HFFc6 (cell line): ENCODE measurements at places on chromosomes 2 and 18.

DNA sequence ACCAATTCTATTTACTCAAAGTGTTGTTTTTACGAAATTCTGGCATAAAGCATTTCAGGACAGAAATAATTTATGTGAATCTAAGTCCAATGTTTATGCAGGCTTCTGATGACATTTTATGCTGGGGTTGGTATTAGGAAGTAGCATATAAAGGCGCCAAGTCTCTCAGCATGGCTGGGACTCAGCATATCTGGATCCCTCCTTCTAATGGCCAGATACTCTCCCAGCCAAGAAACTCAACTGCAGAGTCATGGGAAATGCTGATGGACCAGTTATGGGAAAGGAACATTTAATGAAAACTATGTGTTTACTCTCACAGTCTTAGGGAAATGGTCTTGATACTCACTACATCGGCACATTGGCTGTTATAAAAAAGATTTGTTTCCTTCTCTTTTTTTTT lies 392.2 kb downstream of the ARHGAP15 start:
- DNase-seq, result no peak

DNA sequence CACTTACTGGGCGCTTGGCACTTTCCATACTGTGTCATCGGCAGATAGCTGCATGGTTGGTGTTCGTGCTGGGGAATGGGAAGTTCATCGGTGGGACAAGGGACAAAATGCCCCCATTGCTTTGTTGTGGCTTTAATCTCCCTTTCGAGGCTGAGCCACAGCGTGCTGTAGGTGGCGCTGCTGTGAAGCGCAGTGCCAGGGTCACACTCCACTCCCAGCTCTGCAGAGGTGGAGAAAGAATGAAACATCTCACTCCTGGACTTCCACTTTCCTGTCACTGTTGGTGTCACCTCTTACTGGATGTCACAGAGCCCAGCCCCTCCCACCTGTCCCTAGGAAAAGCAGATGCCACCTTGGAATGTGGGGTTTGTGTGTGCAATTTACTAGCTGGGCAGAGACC lies 8.7 kb downstream of the TYMS start:
- no peak for DNase-seq

GRCh38 chr2:177484180-177484795 lies 91.7 kb downstream of the AGPS start:
- DNase-seq, result no peak

DNA sequence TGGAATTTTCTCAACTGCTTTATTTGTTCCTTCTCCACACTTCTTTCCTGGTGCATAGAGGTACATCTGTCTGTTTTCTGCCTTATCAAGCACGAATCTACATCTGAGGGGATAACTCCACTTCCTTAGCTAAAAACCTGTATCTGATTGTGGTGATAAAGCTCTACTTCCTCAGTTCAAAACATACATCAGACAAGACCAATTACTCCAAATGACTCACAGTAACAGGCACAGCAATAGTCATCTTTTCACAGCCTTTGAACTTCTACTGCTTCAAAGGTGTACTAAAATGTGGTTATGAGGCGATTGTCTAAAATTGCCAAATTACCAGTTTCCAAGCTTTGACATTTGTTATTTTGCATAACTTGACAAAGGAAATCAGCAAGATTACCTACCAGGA lies 803.6 kb upstream of the ZEB2 start:
- peak; percentile 45 for DNase-seq

- DNase-seq, result no peak
Observed at GRCh38 chr2:217077831-217078407, 218.1 kb upstream of the TNP1 start.

GRCh38 chr18:42471885-42472284 lies 516.9 kb downstream of the PIK3C3 start:
- no peak for DNase-seq

DNA sequence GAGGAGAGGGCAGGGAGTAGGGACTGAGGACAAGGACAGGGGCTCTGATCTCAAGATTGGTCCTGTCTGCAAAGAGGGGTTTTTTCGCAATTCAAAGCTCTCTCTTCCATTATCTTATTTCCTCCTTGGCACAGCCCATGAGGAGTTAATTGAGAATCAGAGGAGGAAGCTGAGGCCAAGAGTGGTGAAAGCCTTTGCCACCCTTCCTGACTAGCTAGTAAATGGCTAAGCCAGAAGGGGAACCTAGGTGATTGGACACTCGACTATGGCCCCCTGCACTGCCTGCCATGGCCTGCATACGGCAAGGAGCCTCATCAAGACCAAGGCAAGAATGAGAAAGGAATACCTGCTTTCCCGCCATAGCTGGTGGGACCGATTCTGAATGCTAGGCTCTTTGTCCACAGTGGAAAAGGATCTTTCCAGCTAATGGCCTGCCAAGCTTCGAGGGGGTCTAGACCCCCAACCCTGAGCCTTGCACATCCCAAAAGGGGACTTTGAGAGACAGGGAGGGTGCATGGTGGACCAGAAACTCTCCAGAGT lies 237.9 kb downstream of the HAUS1 start:
- no peak for DNase-seq

GRCh38 chr18:66621816-66622576 lies 18.1 kb upstream of the CDH19 start:
- no peak for DNase-seq

GRCh38 chr2:211390536-211391188 lies 834.3 kb downstream of the CPS1 start:
- DNase-seq, result no peak

DNA sequence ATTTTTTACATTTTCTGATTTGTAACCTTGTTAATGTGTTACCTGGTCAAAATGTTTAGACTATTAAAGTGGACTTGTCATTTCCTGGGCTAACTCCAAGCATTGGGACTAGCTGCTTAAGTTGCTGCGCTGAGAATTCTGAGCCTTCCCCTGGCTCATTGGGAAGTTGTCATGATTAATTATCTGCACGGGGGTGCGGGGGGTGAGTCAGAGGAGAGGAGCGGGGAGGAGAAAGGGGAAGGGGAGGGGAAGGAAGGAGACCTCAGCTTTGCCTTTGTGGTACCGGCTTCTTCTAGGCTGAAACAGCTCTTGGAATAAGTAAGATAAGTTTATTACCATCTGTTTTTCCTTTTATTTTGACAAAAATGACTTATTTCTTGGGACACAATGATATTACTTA lies 52.9 kb upstream of the APCDD1 start:
- no peak for DNase-seq

GRCh38 chr2:120559401-120559800 lies 176.3 kb upstream of the GLI2 start:
- peak; percentile 100 for DNase-seq

DNA sequence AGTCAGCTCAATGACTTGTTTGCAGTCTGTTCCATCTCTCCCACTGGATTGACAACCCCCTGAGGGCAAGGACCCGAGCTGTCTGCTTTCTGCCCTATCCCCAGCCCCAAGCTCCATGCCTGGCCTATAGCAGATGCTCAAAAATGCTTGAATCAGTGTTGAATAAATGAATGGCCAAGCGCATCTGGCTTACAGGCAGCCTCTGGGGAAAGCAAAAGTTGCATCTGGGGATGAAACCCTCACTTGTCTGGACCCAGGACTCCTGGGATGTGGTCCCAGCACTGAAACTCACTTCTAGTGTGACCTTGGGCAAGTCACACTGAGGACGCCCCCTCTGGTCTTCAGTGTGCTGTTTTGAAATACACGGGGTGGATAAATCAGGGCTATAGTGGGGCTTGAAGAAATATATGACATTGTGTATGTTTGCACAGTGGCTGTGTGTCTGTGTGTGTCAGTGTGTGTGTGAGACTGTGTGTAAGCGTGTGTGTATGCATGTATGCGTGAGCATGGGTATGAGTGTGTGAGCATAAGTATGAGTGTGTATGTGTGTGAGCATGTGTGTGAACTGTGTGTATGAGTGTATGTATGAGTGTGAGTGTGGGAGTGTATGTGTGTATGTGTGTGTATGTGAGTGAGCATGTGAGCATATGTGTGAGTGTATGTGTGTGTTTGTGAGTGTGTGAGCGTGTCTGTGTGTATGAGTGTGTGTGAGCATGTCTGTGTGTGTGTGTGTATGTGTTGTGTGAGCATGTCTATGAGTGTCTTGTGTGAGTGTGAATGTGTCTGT lies 27.8 kb upstream of the TNS1 start:
- DNase-seq, result no peak

DNA sequence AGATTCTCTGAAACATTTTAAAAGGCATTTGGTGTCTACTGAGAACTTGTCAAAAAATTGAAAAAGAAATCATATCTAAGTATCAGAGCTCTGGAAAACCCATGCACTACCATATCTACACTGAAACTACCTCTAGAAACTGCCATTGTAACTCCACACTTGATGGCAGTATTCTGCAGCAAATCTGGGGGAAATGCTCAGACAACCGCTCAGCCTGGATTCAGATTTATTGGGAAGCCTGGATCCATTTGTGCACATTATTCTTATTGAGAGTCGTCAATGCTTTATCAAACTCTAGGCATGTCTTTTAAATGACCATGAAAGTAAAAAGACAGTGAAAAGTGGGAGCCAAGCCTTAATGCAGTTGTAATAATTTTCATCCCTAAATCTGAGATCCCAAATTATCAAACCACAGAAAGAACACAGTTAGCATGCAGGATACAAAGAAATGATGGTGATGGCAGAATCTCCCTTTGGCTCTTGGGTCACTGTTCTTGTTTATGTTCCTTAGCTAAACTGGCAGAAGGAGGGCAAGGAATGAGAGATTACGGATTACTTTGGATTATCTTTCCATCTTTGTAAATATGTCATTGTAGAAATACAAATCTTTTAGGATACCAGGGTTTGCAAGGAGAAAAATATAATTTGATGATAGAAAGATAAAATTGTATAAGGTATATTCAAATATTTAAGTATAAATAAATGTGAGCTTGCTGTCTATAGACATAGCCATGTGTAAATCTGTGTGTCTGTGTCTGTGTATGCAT lies 512.1 kb upstream of the SYT4 start:
- no peak for DNase-seq

GRCh38 chr2:54329482-54330161 lies 73.6 kb upstream of the TSPYL6 start:
- DNase-seq, result no peak

DNA sequence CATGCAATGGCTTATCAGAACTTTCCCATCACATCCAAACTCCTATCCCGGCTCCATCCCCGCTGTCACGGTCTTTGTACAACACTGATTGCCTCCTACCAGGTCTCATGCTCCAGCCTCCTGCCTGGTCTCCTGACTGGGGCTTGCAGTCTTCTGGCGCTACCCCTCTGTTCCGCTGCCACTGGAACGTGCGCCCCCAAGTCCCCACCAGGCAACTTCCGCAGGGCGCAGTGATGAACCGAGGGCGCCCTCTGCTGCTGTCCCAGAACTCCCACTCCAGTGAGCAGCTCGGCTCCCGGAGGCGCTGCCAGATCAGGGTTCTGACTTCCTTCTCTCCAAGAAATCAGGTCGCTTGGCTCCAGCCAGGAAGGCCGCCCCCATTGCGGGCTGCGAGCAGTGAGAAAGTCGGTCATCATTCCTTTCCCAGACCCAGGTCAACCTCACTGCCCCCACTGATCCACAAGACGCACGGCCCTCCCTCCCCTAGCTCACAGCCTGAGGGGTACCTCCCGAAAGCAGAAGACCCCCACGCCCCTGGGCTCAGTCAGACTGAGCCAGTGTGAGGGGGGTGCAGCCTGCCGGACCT lies 43.9 kb upstream of the RAB11FIP5 start:
- peak; percentile 58 for DNase-seq

- no peak for DNase-seq
Observed at GRCh38 chr18:65938592-65939372, 188.0 kb downstream of the CDH7 start.

DNA sequence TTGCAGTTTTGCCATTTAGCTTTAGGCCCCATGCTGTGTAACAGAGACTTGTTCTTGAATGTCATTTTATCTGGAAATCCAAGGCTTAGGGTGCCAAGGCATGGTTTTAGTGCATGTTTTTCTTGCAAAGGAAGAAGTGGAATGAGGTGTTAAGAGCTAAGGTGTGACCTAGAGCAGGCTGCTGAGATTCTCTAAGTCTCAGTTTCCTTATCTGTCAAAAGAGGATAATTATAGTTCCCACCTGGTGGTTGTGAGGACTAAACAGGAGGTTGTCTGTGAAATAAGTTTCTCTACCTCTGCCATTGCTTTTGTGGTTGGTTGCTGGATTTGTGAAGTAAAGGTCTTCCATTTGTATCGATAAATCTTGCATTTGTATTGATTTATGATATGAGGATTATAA lies 82.0 kb downstream of the TANC1 start:
- DNase-seq, result no peak

DNA sequence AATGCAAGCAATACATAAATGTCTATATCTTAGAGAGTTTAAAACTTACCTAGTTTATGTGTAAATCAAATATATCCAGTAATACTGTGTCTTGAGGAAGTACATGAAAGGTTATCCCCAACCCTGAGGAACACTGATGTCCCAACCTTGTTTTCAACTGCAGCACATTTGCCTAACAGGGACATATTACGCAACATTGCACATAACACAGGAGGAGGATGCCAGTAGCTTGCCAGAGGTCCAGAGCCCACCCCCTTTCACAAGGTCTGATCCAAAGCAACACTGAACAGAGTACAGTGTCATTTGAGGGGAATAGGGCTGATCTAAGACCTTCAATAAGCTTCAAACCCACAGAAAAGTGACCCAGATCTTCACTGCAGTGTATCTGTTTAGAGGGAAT lies 678.5 kb downstream of the ARHGAP15 start:
- DNase-seq, result no peak

- DNase-seq, result no peak
Observed at GRCh38 chr2:74119339-74119738, 28.4 kb downstream of the BOLA3 start.

GRCh38 chr2:100070078-100070477 lies 72.3 kb downstream of the AFF3 start:
- DNase-seq, result no peak

- DNase-seq, result no peak
Observed at GRCh38 chr2:148680462-148680861, 35.9 kb downstream of the EPC2 start.

DNA sequence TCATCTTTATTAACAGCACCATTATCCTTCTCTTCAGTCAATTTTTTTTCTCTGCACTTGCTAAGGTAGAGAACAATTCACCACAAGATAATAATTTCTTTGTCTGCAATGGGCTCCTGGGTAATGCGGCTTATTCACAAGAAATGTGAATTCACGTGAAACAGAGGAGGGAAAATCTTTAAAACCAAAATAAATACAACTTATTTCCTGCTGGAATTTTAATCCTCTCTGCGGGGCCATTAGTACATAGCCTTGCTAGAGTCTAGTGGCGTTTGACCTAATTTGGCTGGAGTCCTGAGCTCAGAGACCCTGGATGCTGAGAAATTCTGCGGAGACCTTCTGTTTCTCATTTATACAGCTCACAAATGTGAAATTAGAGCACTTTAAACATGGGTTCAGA lies 319.3 kb upstream of the MMADHC start:
- DNase-seq, result no peak

- peak; percentile 25 for DNase-seq
Observed at GRCh38 chr2:11411768-11412448, 54.1 kb downstream of the E2F6 start.

- DNase-seq, result no peak
Observed at GRCh38 chr2:173676647-173677046, 288.5 kb downstream of the SP3 start.

DNA sequence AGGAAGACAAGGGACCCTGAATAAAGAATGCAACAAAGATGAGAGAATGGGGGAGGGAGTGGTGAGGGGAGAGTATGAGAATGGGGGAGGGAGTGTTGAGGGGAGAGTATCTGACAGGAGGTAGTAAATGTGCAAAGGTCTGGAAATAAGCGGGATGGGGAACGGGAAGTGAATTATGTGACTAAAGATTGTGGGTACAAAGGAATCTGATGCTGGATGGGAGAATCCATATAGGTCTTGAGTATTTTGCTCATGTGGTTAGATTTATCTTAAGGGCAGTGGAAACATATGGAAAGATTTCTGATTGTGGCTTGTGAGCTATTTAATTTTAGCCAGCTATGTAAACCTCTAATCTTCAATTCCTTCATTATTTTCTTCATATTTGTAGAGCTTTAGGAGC lies 593.4 kb downstream of the DCC start:
- DNase-seq, result no peak
